ENCODE measurements at places on chromosomes 7 and 10.

DNA sequence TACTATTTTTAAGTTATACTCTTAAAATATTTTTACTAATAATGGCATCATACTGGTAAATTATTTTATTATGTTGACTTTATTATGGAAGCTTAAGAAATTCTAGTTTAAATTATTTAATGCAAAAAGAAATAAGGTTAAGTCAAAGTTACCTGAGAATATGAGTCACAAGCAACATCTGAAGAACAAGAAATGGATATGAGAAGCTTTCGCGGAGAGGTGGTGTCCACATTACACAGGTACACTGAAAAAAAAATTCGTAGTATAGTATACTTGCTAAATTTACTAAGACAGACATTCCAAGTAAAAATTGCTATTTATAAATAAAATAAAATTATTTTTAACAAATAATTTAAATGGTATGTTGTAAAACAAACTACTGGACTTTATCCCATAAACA, 143.8 kb downstream of the AVL9 start:
- no peak for DNase-seq

- peak; percentile 52 for DNase-seq
These were observed 6.3 kb upstream of the XPNPEP1 start for GRCh38 chr10:109929501-109930219.

- DNase-seq = no peak
These were observed 49.4 kb downstream of the TRIL start for GRCh38 chr7:28908775-28909174.

DNA sequence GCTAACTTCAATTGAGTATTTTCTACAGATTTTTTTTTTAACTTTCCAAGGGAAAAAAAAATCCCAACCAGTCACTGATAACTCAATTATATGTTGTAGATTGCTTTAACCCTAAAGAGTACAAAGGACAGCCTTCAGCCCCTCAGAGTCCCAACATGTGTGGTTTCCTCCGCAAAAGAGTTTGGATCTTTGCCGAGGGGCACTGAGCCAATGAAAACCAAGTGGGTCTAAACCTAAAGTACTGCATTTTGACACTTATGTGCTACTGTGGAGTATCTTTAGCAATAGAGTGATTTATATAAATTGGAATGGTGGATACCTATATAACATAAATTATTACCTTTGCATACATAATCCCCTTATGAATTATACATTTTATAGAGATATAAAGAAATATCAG, 91.5 kb downstream of the SEMA3D start:
- no peak for DNase-seq

GRCh38 chr10:92142512-92142911, 148.4 kb downstream of the CPEB3 start:
- DNase-seq = peak; percentile 7

GRCh38 chr7:37234928-37235327, 213.7 kb downstream of the ELMO1 start:
- DNase-seq = peak; percentile 69

DNA sequence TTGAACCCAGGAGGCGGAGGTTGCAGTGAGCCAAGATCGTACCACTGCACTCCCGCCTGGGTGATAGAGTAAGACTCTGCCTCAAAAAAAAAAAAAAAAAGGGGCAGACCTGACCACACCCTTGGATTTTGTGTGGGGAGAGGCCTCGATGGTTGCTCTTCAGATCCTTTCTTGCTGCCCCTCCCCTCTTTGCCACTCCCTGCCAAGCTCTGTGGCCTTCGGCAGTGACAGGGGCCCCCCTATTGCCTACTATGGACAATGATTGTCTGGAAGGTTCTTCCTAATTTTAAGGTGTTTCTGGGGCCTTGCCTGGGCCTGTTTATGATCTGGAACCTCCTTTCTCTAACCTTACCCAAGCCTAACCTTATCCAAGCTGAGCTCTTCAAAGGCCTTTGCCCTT, 795 bp downstream of the PRF1 start:
- DNase-seq = peak; percentile 62

All from hematopoietic multipotent progenitor cell treated with erythropoietin and hydrocortisone succinate and interleukin-3 and kit ligand, for 4 days (in vitro differentiated cells).